ENCODE measurements at places on chromosomes 13 and 19.

DNA sequence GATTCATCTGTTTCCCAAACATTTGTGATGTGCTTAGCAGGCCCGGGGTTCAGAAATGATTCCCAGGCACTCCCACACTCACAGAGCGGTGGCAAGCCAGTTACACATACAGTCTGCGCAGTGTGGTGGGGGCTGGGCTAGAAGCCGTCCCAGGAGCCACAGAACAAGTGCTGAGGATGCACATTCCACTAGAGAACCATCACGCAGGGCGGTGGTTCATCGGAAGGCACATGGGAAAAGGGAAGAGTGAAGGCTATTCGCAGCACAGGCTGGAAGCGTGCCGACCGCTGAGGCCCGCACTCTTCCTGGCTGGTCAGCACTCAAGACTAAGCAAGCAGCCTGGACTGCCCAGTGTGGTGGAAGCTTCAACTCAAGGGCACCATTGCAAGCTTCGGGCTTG is 126.3 kb upstream of the SLC7A1 start:
- no peak for DNase-seq

GRCh38 chr13:74288361-74288911 is 154.2 kb upstream of the KLF12 start:
- no peak for DNase-seq

DNA sequence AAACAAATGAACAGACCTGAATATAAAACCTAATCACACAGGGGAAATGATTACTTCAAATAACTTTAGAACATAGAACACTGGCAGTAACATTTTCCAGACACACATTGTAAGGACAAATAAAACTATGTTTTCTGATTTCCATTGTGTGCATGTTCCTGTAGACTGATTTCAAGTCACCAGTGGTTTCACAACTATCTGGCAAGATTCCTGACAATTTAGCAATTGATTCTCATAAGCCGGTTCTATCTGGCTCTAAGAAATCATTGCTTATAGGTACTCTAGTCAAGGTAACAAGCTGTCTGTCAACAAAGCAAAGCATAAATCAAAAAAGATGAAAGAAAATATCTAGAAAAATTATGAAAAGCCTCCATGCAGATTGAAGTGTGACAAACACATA is 19.6 kb upstream of the PCCA start:
- no peak for DNase-seq

DNA sequence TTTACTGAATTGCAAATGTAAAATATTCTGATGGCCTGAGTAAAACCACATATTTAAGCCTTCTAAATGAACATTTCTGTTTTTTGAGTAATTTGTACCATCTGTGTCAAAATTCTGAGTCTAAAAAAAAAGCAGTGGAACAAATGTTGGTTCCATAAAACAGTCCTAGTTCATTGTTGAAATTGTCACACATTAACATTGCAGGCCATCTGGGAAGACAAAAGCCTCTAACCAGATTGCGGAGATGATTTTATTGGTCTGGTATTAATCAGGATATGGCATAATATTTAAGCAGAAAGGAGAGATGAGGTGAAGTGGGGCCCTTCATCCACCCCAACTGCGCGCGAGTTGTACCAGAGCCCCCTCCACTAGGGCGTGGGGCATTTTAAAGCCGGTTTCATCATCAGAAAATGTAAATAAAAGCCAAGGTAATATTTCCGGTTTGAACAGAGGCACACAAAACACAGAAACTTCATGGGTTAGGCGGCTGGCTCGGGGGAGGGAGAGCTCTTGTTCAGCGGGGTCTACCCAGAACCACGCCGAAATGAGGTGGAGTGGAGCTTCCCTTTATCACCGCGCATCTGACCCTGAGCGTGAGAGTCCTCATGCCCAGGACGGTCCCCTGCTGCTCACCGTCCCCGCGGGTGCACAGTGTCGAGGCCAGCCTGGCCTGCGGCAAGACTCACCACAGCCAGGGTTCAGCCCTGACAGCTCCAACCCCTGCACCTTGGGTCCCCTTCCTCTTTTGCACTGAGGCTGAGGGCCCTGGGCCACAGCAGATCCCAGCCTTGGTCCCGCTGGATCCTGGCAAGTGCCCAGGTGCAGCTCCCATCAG is 169.2 kb downstream of the URI1 start:
- DNase-seq, result no peak

DNA sequence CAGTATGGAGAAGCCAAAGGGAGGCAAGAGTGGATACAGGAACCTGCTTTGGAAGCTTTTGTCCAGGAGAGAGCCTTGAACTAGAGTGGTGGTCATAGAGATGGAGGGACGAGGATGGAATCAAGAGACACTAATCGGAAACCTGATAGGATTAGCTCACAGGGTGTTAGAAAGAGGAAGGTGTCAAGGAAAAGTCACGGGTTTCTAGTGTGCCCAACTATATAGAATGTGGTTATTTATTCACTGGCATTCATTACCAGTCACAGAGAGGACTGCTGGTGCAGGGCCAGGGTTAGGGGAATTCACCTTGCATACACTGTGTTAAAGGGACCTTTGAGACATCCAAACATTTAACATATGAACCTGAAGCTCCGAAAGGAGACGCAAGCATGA is 43.4 kb upstream of the URAD start:
- DNase-seq, result no peak

DNA sequence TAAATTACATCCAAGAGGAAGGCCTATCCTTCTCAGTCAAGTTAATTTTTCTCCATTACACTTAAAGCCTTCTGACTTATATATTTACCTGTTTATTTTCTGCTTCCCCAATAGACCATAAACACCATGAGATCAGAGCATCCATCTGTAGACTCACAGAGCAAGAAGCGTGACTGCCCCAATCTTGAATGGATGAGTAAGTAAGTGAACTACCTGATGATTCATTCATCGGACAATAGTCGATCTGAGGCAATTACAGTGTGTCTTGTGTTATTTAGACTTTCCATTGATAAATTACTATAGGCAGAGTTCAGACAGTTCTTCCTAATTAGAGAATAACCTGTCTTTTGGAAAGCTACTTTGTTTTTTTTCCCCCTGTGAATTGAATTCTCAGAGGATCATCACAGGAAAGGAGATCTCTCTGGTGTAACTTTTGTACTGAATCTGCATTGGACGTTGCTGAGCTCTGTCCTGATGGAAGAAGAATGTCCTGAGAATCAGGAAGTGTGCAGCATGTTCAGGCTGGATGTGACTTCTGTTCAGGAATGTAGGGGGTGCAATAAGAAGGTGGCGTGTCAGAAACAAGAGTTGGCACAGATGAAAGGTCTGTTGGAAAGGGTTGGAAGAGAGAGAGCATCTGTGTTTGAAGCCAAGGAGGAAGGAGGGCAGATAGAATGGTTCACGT is 367.0 kb downstream of the NALCN start:
- no peak for DNase-seq

DNA sequence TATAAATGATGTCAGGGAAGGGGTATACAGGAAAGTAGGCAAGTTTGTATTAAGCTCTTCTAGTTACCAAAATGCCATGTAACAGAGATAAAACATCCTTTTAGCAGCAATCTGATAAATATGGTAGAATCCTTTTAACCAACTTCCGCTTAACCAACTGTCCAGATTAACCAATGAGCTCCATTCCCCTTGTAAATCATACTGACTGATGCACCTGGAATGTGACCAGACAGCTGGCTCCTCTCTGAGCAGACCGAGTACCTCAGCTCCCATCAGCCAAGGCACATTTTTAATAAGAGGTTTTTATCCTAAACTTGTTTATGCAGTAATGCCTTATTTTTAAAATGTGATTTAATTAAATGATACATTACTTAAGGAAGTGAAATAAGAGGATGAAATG is 66.4 kb downstream of the KLF12 start:
- no peak for DNase-seq

GRCh38 chr13:114130837-114131582 is 1.4 kb downstream of the RASA3 start:
- DNase-seq, result peak; percentile 26

- no peak for DNase-seq
Measured at GRCh38 chr13:101736566-101736965, 284.1 kb downstream of the ITGBL1 start.

DNA sequence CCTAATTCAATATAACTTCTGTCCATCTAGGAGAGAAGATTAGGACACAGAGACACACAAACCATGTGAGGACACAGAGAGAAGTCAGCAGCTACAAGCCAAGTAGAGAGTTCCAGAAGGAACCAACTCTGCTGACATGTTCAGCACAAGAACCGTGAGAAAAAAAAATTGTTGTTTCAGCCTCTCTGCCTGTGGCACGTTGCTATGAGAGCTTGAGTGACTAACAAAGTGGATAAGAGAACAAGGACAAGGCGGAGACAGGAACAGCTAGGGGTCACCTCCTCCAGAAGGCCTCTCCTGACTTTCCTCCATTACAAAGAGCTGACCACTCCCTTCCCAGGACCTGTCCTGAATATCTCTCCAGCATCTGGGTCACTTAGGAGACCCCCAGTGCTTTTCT is 5.6 kb upstream of the SIGLEC12 start:
- DNase-seq, result no peak

GRCh38 chr13:107271227-107271626 is 703.3 kb upstream of the ARGLU1 start:
- DNase-seq, result no peak

DNA sequence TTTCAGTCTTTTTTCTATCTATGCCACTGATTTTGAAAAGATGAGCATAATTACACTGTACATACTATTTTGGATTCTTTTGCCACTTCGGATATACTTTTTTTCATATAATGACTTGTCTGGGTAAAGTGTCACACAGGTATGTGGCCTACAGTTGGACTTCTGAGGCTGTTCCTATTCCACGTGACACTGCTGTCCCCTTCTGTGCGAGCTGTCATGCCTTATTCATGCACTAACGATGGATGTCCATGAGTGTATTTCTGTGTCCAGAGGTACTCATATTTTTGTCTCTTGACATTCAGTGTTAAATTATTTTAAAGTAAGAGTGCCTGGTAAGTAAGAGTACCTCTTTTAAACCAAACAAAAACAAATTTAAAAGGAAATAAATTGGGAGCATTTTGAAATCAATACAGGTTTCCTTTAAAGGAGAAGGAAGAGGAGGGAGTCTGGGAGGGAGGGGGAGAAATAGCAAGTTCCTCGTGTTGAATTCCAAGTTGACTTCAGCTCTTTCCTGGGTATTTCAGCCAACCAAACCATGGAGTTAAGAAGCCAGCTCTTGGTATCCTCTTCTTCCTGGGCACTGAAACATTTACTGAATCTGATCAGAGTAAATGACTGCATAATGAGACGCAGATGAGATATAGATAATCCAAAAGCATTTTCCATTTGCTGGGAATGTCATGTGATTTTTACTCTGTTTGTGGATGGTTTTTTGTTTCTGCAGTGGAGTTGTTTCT is 61.3 kb downstream of the TNFRSF19 start:
- no peak for DNase-seq

DNA sequence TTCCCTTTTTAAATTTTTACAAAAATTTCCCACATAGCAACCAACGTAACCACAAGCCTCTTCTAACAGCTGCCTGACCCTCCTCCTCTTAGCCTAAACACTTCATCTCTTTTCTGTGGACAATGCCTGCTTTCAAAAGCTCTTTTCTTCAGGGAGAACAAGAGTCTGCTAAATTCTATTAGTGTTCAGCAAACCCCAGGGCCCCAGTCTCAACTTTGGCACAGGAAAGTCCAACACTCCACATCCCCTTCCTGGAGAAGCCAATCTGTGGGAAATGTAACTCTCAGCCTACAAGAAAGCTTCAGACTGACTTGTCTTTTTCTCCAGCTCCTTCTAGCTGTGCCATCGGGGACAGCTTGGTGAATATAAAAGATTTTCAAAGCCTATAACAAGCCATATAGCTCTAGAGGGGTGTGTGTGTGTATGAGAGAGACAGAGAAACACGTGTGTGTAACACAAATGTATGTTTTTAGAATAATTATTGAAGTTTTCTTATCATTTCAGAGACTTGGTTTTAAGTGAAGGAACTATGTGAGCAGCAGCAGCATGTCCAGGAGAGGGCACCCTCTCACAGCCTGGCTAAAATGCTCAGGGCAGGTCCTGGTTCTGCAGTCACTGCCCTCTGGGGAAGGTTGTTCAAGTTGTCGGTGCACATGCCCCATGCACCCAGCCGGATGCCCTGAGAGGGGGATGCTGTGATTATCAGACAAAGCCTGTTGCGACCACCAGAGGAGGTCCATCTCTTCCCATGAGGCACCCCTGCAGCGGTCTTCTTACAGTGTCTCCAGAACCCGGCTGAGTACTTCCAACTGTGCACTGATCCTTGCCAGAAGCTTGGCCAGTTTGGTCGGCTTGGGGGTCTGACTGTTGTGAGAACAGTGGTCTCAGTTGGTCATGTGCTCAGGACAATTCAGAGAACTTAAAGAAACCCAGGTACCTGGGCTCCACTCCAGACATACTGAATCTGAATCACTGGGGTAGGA is 34.4 kb downstream of the CCDC70 start:
- peak; percentile 26 for DNase-seq
